ENCODE measurements at places on chromosomes 12 and 14.
A peak's percentile ranks its signal among the peaks of the same experiment; 100 is the strongest.

GRCh38 chr14:54450535-54450934 is 9.4 kb upstream of the CNIH1 start:
- peak; percentile 41 for DNase-seq

DNA sequence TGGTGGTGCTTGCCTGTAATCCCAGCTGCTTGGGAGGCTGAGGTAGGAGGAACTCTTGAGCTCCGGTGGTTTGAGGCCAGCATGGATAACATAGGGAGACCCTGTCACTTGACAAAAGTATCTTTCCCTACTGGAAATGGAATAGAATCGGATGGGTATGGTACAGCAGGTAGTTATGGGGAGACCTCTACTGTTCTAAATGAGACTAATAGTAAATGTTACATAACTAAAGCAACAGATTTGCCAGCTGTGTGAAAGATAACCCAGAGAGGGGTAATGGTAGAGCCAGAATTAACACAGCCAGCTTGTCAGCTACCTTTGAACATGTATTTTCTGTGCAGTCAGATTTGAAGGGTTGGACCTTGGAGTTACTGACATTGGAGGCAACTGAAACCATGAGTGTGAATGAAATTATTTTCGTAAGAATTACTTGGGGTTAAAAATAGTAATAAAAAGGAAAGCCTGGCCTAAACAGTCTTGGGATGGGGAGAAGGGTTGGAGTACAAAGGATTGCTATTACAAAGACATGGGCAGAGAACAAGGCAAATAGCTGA is 21.7 kb upstream of the NUP107 start:
- no peak for DNase-seq

GRCh38 chr12:89756194-89756584 is 47.6 kb upstream of the ATP2B1 start:
- DNase-seq = no peak

DNA sequence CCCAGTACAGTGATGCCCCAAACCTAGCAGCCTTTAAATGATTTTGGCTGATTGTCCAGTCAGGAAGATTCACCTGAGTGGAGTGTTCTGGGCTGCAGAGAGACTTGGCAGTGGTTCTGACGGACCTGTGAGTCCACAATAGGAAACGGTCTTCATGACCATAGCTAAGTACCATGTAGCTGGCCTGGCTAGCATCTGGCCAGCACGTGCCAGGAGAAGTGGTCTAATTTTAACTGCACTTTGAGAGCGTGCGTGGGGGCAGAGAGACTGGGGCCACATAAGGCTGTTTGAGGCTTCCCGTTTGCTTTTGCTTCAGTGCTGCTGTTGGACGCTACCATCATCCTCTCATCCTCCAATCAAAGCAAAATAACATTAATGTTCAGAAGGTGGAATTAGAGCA is 54.7 kb downstream of the PPM1A start:
- DNase-seq = no peak

DNA sequence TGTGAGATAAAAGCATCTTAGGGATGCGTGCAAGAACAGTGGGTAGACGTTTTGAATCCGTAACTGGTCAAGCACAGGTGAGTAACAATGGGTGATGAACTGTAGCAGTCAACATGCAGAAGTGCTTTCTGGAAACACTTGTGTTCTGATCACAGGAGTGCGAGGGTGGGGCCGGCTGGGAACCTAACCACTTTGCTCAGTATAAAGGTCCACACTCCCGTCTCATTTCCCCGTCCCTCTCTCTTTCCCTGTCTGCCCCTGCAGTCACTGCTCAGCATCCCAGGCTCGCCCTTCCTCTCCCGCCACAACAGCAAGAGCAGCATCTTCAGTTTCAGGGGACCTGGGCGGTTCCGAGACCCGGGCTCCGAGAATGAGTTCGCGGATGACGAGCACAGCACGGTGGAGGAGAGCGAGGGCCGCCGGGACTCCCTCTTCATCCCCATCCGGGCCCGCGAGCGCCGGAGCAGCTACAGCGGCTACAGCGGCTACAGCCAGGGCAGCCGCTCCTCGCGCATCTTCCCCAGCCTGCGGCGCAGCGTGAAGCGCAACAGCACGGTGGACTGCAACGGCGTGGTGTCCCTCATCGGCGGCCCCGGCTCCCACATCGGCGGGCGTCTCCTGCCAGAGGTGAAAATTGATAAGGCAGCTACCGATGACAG is 127.1 kb downstream of the FIGNL2 start:
- no peak for DNase-seq

GRCh38 chr12:24441458-24441857 is 492.0 kb upstream of the SOX5 start:
- no peak for DNase-seq

- no peak for DNase-seq
Measured at GRCh38 chr14:95023886-95024285, 133.4 kb downstream of the DICER1 start.

GRCh38 chr12:108253540-108253939 is 85.6 kb downstream of the CMKLR1 start:
- no peak for DNase-seq

DNA sequence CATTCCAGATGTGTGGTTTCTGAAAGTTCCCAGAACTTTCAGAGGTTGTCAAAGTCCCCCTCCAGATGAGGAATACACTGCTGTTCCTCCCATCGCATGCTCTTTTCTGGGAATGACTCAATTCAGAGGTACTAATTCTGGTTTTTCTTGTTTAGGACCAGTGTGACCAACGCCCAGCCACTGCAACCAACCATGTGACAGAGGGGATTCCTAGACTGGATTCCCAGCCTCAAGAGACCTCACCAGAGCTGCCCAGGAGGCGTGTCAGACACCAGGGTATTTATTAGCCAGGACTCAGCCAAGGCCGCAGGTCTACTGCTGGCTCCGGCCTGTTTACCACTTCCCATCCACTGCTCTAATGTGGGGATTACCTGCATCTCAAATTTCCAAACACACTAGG is 24.2 kb downstream of the TRAFD1 start:
- no peak for DNase-seq

DNA sequence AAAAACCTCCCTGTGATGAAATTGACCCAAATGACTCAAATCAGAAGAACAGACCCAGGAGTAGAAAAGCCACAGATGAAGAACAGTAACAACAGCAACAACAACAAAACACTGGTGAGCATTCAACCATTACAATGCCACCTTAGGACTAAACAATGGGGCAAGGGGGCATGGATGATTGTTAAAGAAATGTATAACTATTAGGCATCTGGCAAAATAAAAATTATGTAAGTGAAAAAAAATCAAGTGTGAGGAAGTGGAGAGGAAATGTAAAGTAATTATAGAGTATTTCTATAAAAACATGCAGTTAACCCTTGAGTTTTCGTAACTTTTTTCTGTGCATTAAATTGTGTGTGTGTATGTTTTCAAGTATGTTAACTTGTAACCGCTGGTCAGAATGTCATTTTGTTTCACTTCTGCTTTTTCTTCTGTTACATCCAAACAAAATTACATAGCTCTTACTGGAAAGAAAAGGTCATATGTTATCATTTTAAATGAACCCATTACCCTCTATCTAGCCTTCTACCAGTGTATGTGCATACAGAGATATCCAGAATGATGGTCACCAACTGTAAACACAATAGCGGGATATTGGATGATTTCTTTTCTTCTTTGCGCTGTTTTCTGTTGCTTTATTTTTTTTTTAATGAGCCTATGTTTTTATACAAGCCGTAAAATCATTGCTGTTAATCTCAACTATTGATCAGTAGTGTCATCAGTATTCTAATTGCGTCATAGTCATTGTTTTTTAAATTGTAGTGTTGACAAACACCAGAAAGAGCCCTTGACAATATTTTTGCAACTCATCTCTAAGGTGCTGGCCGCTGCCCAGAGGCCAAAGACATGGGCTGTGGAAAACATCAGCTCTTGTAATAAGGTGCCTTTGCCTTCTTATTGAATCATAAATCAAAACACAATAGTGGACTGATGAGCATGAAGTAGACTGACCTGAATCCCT is 170.6 kb downstream of the CRADD start:
- no peak for DNase-seq
